Testis (tissue), 5 donors: ENCODE measurements at places on chromosomes 6 and 20. TPM values are rescaled to one million over a fixed set of nuclear protein-coding genes. Genes with fewer than 3 reads are reported as not detected.

- no peaks in the 10 kb centered on the region for H3K27me3 ChIP-seq
- H3K36me3 ChIP-seq: no peaks in the 10 kb centered on the region
- DNase-seq: peak; percentile 77
- H3K27ac ChIP-seq: peak overlapping the region; percentile 87
These were observed 31.6 kb upstream of the NOTCH4 start for GRCh38 chr6:32255199-32256153.

- H3K27me3 ChIP-seq: no peaks in the 10 kb centered on the region
- H3K4me1 ChIP-seq: no peaks in the 10 kb centered on the region
- H3K4me3 ChIP-seq: no peak overlapping the region
- DNase-seq: no peak
These were observed 12.2 kb downstream of the LIN28B start for GRCh38 chr6:104969108-104969507.

Gene MSH5
- total RNA-seq: 135 TPM

Gene MATN4
- total RNA-seq: 2.8 TPM

Gene TINAG
- not detected for total RNA-seq
